Suppressor macrophage treated with lipopolysaccharide for 4 hours (primary cell): ENCODE measurements at places on chromosomes 1 and 21.

DNA sequence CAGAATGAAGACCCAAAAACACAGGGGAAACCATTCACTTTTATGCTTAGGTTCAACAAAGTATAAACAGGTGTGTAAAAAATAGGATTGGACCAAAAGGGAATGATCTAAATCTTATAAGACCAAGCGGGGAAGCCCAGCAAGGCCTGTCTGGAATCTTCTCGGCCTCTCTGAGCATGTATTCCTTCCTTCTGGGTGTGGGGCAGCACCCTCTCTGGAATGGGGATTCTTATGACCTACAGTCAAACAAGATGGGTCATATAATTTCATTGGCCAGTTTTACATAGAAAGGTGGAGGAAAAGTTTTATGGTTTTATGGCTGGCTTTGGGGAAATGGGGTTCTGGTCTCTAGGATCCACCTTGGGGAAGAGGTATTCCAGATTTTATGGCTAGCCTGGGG is 11.2 kb downstream of the KCNK1 start:
- DNase-seq, result no peak

GRCh38 chr1:186304982-186305949 is 69.8 kb downstream of the TPR start:
- DNase-seq, result peak; percentile 47

- no peak for DNase-seq
These were observed 519 bp downstream of the FNBP1L start for GRCh38 chr1:93448292-93448982.

GRCh38 chr1:165376811-165377311 is 20.3 kb upstream of the LMX1A start:
- no peak for DNase-seq

GRCh38 chr1:1788136-1788535 is 9.9 kb upstream of the NADK start:
- no peak for DNase-seq

- no peak for DNase-seq
These were observed 11.0 kb upstream of the ZNF669 start for GRCh38 chr1:247115141-247115510.

DNA sequence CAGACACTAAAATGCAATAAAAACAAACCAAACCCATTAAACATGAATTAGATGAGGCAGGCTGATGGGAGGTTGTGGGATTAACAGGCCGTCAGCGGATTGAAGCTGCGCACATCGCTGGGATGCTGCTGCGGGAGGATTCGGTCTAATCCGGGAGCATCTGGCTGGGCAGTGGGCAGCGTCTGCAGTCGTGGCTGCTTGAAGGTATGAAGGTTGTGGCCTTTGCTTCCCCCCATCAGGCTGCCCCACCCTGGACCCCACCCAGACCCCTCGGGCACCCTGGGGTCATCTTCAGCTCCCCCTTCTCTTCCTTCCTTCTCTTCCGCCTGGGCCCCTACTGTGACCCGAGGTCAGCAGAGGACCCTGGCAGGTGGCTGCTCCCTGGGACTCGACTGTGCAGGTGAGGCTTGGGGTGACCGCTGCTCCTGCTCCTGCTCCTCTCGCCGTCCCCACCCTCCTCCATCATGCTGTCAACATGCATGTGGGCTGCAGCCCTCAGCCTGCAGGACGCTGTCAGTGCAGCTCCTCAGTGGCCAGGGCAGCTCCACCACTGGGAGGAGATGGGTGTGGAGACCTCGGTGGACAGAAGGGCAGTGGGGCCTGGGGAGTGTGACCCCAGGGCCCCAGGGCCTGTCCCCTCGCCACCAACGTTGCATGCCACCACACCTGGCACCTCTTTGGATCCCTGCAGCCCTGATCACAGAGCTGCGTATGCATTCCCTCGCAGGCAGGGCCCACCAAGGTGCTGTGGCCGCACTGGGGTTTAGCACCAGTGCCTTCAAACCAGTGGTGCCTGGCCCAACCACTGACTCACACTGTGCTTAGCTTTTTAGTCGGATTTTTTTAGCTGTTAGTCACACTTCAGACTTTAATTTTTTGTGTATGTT is 112.2 kb upstream of the COL6A1 start:
- no peak for DNase-seq

GRCh38 chr1:185696422-185697150 is 37.6 kb upstream of the HMCN1 start:
- no peak for DNase-seq

DNA sequence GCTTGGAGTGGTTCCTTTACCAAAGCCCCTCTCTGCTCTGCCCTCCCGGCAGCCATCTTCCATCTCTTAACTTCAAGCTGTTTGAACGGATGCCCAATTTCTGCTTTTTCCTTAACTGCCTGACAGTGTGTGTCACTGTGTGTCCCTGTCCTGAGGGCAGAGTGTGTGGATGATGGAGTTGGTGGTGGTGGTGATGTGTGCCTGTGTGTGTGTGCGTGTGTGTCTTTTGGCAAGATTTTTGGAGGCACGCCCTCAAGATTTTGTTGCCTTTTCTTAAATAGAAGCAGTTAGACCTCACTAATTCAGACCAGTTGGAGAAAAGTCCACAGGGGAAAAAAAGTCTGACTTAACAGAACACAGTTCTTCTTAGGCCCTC is 30.3 kb downstream of the SERTAD4 start:
- DNase-seq, result no peak

DNA sequence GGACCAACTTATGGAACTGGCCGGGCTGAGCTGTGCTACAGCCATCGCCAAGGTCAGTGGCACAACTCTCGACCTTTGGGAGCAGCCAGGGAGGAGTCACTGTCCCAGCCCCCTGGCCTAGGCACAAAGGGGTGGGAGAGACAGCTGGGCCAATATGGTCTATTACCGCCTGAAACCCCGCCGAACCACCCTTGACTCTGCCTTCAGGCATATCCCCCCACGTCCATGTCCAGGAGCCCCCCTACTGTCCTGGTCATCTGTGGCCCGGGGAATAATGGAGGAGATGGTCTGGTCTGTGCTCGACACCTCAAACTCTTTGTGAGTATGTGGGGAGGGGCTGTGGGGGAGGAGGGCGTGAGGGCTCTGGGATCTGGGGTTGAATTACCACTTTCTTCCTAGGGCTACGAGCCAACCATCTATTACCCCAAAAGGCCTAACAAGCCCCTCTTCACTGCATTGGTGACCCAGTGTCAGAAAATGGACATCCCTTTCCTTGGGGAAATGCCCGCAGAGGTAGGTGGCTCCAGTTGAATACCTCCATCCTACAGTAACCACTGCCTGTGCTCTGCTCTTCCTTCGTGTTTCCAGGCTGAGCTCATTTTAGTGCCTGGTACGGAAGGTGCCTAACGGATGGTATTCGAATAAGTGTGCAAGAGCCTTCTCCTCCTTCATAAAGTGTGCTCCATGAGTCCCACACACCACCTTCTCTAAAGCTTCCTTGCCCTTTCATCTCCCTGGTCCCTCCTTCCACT is 758 bp downstream of the NAXE start:
- no peak for DNase-seq

DNA sequence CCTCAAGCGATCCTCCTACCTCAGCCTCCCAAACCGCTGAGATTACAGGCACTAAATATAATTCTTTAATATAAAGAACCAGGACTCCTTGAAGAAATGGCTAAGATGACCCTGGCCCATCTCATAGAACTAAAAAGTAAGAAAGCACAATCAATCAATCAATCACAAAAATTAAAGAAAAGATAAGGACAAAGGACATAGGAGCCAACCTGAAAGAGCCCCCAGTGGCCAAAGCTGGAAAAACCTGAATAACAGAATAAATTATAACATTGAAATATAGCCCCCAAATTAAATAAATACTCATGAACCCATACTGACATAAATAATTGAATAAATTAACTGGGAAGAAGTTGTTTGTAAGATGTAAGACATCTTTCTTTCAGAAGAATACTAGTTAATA is 8.9 kb downstream of the NUP210L start:
- no peak for DNase-seq

DNA sequence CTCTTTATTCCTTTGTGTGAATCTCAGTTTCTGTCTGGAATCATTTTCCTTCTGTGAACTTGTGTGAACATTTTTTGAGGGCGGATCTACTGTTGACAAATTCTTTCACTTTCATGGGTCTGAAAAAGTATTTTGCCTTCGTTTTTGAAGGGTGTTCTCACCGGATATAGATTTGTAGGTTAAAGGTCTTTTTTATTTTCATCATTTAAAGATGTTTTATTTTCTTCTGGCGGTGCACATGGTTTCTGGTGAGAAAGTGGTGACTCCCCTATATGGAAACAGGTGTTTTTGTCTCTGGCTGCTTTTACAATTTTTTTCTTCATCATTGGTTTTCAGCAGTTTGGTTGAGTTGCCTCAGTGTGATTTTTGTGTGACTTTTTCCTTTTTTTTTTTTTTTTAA is 94.9 kb downstream of the DYRK1A start:
- peak; percentile 50 for DNase-seq

GRCh38 chr1:41380195-41380594 is 19.0 kb downstream of the FOXO6 start:
- no peak for DNase-seq

DNA sequence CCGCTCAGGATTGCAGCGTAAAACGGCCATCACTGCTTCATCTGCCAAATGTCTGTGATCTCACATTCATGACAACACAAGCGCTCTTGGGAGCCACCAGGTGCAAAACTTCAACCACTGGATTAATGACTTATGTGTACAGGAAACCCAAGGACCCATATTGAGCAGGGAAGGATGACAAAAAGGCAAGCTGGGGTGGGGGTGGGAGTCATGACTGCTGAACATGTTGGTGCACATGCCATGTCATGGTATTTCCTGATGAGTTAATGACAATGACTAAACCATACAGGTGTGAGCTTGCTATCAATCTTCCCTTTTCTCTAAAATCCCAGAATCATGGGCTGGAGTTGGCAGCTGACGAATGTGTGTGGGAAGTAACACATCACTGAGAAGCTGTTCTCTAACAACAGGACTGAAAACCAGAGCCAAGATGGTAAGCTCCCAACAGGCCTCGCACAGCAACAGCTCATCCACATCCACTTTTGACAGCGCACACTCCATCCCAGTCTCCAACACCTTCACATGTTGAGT is 3.1 kb upstream of the SH2D5 start:
- no peak for DNase-seq

DNA sequence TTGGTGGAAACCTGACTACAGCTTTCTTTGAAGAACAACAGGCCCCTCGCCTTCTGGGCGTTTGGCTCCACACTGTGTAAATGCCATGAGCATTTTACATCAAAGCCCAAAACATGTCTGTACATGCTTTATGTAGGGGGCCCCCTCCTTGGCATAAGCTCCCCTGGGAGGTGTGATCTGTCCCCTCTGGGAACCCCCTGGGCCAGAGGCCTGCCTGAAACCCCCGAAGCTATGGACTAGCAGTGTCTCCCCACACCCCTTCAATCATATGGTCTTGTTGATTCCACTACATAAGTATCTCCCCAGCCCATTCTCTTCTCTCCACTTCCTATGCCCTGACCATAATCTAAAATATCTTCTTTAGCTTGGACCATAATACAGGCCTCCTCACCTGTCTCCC is 241.5 kb downstream of the C1orf94 start:
- no peak for DNase-seq

GRCh38 chr1:225863167-225863566 is 19.0 kb downstream of the TMEM63A start:
- DNase-seq, result no peak

DNA sequence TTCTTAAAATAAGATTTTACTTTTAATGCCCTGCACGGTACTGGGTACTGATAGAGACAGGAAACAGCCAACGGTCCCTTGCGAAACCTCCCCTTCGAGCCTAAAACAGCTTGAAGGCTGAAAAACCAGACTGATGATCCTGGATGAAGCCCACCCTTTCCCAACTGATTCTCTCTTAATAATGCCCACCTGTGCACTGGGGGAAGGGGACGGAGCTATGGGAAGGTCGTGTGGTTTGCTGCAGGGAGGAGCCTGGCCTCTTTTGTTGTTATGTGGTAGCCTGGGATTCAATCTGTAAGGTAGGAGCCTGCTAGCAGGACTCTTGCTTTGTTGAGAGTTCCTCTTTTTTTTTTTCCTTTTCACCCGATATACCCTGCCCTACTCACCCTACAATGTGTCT is 25.6 kb downstream of the SAMSN1 start:
- DNase-seq, result peak; percentile 50

GRCh38 chr1:193794239-193794638 is 607.8 kb upstream of the B3GALT2 start:
- no peak for DNase-seq

DNA sequence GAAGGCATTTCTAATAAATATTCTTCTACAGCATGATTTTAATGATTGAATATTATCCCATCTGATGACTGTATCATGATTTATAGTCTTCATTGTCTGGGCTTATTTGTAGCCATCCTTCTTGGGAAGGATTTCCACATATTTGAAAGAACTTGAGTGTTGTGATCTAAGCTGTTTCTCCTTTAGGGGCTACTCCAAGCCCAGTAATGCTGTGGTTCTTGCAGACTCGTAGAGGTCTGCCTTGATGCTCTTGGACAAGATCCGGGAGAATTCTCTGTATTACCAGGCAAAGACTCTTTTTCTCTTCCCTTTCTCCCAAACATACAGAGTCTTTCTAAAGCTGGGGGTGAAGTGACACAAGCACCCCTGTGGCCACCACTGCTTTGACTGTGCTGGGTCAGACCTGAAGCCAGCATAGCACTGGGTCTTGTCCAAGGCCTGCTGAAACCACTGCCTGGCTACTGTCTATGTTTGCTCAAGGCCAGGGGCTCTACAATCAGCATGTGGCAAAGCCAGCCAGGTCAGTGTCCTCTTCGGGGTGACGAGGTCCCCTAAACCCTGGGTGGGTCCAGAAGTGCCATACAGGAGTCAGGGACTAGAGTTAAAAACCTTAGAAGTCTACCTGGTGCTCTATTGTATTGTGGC is 107.4 kb downstream of the GIPC2 start:
- DNase-seq, result no peak

- no peak for DNase-seq
These were observed 209.2 kb upstream of the PTGFR start for GRCh38 chr1:78281580-78281979.

GRCh38 chr1:199242147-199242546 is 603.3 kb downstream of the PTPRC start:
- peak; percentile 16 for DNase-seq

- DNase-seq, result no peak
These were observed 16.0 kb downstream of the KRTAP19-8 start for GRCh38 chr21:31022306-31022705.
